Fibroblast of skin of right quadriceps (primary cell): ENCODE measurements at places on chromosomes 3 and 15.

DNA sequence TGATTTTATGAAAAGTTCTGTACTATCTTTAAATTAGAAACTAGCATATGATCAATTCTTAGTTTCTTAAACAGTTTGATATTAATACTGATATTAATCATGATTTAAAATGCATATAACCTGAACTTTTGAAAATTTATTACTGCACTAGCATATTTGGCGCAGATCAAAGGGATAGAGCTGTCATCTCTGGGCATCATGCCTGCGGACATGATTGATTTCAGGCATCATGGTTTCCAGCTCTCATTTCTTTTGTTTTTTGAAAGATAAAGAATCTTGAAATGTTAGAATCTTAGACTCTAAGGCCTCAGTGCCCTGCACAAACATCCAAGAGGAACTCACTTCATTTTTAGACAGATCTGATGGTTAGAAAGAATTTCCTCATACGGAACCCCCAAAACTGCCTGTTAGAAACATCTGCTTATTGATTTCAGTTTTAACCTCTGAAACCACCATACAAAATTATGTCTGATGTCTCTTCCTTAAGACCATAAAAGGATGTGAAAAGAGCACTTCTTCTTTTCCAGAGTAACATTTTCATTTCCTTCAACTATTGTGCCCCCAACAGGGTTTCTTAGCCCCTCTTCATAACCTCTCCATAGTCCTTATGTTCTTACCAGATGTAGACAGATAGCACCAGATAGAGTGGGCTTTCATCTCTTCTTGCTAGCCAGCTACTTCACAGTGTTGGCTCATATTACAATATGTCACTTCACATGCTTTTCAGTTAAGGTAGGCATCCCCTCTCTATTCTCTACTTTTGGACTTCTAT, 110.8 kb downstream of the BBX start:
- DNase-seq = no peak

GRCh38 chr15:38702178-38702912, 137.7 kb upstream of the RASGRP1 start:
- DNase-seq = peak; percentile 34

GRCh38 chr3:123076496-123077418, 9.9 kb downstream of the PDIA5 start:
- DNase-seq = no peak

DNA sequence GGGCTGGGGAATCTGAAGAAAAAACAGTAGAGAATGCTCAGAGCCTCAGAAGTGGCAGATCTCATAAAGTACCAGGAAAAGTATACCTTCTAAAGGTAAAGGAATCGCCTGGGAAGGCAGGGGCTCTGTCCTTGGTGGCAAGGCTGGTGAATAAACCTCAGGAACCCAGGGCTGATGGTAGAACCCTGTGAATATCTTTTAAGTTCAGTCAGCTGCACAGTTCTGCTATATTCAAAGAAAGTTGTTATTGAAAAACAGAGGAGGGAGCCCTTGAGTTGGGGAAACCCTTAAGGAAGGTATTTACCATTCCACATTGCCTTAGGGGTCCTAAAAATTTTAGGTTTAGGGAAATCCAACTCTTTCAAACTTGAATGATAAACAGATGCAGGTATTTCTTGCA, 31.2 kb downstream of the ZPLD1 start:
- DNase-seq = no peak

DNA sequence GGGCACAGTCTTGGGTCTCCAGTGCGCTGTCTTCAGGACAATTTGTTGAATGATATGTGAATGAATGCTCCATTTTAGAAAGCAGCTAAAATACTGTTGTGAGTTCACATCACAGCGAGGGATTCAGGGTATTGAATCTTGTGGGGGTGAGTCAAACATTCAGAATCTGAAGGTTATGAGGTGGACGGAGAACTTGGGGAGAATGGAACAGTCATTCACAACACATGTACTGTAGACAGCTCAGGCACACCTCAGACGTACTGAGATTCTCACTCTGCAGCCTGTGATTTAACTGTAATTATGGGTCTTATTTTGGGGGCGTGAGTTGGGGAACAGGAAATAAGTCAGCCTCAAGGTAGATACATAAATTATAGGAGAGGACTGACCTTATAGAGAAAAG, 13.9 kb downstream of the CRYBG3 start:
- DNase-seq = peak; percentile 48

DNA sequence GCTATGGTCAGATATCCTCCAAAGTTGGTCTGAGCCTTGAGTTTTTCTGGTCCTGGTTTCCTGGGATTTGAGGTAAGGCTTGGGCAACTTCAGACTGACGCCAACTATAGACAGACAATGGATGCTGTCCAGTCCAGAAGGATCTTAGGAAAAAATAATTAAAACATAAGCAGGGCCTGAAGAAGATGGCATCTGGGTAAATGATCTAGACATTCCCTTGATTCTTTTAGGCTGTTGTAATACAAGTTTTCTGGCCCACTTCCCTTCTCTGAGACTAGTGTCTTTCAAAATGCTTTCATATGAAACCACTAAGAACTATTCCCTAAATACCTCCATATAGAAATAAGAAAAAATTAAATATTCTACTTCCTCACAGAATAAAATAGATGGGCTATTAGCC, 47.7 kb upstream of the PLXND1 start:
- DNase-seq = peak; percentile 73

- DNase-seq = peak; percentile 46
Measured at GRCh38 chr3:195246581-195246995, 24.4 kb downstream of the XXYLT1 start.

DNA sequence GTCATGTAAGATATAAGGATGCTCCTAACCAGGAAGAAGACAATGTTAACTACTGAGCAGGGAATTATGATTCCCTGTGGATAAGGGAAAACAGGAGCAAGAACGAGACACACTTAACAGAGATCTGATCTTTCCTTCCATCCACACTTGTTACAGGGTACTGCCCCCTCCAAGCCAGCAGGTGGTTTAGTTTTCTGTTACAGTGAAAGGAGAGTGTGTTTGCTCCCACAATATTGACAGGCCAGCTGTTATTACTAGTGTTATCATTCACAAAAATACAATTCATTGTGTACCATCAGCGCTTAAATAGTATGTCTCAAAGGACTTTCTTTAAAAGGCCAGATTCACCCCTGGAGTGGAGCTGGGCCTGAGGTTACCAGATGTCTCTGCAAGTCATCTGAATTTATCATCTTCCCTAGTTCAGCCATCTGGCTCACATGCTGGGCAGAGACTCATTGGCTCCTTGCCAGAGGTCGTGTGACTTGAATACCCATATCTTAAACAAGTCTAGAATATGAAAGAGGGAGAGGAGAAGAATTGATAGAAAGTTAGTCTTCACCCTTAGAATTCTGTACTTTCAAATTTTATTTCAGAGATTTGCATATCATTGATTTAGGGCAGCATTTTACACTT, 16.8 kb upstream of the FMN1 start:
- no peak for DNase-seq

DNA sequence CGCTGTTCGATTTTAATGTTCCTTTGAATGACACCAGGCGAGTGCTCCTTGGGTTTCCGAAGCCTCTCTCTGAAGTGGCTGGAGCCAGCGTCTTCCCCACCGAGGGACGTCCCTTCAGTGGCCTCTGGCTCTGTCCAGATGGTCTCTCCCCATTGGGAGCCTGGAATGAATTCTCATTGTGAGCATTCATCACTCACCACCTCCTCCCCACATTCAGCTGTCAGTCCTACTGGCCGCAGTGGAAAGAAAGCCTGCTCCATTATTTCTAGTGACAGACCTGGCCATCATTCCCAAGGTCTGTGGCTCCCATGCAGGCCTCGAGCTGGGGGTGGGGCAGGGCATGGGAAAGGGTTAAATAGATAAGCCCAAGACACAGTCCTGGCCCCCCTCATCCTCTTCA, 35.2 kb downstream of the ZNF710 start:
- DNase-seq = no peak

- no peak for DNase-seq
Measured at GRCh38 chr3:171453180-171453886, 6.9 kb downstream of the TNIK start.

- no peak for DNase-seq
Measured at GRCh38 chr15:92724144-92724543, 68.6 kb upstream of the FAM174B start.

DNA sequence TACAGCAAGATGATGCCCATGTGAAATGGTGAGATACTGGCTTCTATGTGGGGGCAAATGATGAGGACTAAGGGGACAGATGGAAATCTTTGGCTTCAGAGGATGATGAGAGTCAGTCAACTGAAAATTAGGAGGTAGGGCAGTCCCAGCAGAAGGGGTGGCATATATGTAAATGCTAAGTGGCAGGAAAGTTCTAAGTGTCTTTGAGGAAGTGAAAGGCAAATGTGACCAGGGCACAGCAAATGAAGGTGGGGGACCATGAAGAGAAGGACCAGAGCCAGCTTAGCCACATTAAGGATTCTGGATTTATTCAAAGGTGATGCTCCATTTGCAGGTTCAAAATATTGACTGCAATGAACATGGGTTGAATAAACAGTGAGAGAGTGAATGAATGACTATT, 29.2 kb upstream of the LIMD1 start:
- DNase-seq = no peak

GRCh38 chr15:74955796-74956647, 550 bp downstream of the RPP25 start:
- DNase-seq = peak; percentile 63

GRCh38 chr3:13136426-13136825, 63.2 kb upstream of the IQSEC1 start:
- no peak for DNase-seq

DNA sequence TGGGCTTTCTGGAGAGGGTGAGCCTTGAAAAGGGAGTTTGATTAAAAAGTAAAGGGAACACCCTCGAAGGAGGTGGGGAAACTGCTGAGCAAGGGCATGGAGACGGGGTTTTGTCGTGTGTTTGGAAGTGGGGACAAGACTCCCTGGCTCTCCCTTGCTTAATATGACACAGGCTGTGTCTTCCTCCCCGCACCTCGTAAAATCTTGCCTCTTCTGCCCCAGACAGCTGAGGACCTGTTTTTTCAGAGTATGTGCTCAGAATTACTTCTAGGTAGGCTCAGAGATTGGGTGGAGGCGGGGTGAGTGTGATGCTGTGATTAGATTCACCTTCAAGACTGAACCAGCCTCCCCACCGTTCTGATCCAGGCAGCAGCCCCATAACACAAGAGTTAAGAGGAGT, 244.4 kb upstream of the TLE3 start:
- no peak for DNase-seq

- DNase-seq = no peak
Measured at GRCh38 chr15:56241374-56242105, 2.1 kb downstream of the RFX7 start.

DNA sequence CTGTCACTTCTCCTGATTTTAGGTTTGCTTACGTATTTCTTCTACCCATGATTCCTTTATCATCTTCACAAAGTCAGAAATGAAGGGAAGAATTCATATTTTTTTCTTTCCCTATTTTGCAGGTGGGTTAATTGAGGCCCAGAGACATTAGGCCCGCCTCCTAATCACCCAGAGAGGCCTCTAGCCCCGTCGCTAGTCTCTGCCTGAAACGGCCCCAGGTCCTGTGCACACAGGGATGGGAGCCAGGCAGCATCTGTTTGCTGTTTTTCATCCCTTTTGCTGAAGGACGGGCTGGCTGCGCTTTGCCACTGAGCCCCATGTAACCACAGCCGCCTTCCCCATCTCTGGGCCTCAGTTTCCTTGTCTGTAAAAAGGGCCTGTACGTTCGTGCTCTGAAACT, 135.9 kb downstream of the FBLN2 start:
- no peak for DNase-seq

- peak; percentile 30 for DNase-seq
Measured at GRCh38 chr3:156665291-156665690, 9.1 kb upstream of the TIPARP start.

DNA sequence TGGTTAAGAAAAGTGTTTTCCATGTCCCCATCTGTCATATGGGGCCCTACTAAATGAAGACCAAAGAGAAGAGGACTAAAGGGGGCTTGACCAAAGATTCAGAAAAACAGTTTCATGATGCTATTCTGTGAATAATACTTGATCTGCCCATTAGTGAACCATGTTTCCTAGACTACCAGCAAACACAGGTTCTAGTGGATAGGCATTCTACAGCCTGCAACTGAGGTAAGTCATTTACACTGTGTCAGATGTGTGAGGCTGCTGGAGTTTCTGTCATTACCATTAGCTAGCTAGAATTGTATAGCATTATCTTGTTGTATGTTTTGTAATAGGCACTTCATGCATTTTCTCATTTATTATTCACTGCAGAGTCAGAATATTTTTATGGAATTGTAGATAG, 6.6 kb downstream of the GPR171 start:
- no peak for DNase-seq

- DNase-seq = no peak
Measured at GRCh38 chr3:46203681-46204080, 4.4 kb downstream of the CCR1 start.

- no peak for DNase-seq
Measured at GRCh38 chr15:99170476-99171065, 65.7 kb downstream of the SYNM start.

GRCh38 chr3:187012609-187013051, 82.3 kb downstream of the ST6GAL1 start:
- no peak for DNase-seq

GRCh38 chr3:108241721-108242120, 19.5 kb upstream of the IFT57 start:
- no peak for DNase-seq

DNA sequence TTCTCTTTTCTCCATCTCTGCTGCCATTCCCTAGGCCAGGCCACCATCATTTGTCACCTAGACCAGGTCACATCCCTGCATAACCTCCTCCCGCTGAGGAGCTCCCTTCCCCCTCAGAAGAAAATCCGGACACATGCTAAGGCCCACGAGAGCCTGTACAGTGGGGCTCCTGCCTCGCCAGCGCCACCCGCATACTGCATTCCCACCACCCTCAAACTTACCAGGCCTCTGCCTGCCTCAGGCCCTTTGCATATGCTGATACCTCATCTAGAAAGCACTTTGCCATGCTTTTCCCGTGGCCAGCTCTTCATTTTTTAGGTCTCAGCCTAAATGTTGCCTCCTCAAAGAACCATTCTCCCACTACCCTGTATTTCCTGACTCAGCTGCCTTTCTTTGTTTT, 220.1 kb upstream of the CTDSPL start:
- no peak for DNase-seq

DNA sequence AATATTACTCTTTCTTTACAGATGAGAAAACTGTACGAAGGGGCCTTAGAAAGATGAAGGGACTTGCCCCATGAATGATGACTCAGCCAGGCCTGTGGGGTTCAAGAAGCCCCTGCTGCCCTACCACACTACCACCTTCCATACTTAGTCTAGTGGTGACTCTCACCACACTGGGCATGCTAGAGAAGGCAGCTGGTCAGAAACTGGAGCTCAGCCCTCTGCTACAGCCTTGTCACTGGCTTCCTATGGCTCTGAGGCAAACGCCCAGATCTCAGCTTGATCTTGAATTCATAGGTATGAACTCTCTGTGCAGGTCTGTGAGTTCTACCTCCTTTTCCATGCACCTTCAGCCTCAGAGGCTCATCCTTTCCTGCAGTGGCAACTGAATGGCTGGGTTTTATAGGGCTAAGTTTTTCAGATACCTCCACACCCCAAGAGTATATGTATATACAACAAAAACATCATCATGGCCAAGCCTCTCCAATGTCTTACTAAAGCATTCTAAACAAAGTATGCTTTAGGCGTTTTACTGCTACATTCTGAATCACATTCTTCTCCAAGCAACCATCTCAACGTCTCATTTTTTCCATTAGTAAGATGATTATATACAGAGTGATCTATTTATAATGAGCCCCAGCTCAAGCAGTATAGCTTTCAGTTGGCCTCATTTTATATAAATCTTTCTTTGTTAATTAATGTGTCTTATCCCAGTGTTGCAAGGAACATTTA, 234.1 kb downstream of the GREM1 start:
- peak; percentile 76 for DNase-seq

- no peak for DNase-seq
Measured at GRCh38 chr3:58188173-58188564, 22.6 kb downstream of the DNASE1L3 start.

- no peak for DNase-seq
Measured at GRCh38 chr15:67782691-67782991, 42.7 kb upstream of the SKOR1 start.
